Stimulated activated CD4-positive, alpha-beta T cell treated with anti-CD3 and anti-CD28 coated beads, Interleukin-1b, Interleukin-23, amount 100 ng/mL, for 4 hours (primary cell): ENCODE measurements at places on chromosomes 16 and 17.

- DNase-seq, result no peak
These were observed 22.0 kb upstream of the NPTX1 start for GRCh38 chr17:80498242-80498919.

DNA sequence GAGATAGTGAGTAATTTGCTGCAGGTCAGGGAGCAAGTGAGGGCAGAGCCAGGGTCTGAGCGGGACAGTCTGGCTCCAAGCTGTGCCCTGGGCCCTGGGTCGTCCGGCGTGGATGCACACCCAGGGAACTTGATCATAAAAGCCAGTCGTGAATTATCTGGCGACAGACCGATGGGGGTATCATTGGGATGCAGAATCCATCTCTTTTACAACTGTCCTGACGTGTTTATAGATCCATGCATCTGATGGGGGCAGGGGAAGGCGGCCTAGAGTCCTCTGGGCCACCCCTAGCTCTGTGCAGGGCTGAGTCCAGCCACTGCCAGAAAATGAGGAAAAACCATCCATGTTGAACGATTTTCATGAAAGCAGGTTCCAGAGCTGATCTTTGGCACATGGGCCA lies 332.8 kb downstream of the C16orf95 start:
- DNase-seq, result no peak

DNA sequence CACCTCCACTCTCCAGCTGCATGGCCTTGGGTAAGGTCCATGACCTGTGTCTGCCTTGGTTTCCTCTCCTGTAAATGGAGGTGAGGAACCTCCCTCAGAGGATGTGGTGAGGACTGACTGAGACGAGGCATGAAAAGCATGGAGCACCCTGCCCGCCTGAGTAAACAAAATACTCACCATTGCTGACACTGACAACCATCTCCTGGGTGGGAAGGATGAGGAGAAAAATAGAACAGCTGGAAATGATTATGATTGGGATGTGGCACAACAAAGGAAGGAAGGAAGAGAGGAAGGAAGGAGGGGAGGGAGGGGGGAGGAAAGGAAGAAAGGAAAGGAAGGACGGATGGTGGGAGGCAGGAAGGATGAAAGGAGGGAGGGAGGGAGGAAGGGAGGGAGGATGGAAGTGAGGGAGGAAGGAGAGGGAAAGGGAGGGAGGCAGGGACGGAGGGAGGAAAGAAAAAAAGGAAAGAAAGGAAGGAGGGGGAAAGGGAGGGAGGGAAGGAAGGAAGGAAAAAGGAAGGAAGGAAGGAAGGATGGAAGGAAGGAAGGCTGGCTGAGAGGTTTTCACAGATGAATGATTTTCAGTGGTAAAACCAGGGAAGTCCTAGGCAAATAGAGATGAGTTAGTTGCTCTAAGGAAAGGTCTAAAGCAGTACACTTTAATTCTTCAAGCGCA lies 276.5 kb upstream of the XYLT1 start:
- DNase-seq, result no peak

DNA sequence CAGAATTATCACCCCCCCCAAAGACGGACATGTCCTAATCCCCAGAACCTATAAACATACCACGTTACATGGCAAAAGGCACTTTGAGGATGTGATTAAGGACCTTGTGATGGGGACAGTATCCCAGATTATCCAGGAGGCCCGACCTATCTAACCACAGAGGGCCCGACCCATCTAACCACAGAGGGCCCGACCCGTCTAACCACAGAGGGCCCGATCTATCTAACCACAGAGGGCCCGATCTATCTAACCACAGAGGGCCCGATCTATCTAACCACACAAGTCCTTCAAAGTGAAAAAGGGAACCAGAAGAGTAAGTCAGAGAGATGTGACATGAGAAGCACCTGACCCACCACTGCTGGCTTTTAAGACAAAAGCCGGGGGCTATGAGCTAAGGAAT lies 56.8 kb downstream of the ANKFY1 start:
- DNase-seq, result no peak

- DNase-seq, result no peak
These were observed 11.7 kb downstream of the C17orf67 start for GRCh38 chr17:56821847-56822534.

- no peak for DNase-seq
These were observed 8.4 kb upstream of the CRYBA1 start for GRCh38 chr17:29238133-29238850.
